ENCODE measurements at places on chromosomes 1 and 21.

DNA sequence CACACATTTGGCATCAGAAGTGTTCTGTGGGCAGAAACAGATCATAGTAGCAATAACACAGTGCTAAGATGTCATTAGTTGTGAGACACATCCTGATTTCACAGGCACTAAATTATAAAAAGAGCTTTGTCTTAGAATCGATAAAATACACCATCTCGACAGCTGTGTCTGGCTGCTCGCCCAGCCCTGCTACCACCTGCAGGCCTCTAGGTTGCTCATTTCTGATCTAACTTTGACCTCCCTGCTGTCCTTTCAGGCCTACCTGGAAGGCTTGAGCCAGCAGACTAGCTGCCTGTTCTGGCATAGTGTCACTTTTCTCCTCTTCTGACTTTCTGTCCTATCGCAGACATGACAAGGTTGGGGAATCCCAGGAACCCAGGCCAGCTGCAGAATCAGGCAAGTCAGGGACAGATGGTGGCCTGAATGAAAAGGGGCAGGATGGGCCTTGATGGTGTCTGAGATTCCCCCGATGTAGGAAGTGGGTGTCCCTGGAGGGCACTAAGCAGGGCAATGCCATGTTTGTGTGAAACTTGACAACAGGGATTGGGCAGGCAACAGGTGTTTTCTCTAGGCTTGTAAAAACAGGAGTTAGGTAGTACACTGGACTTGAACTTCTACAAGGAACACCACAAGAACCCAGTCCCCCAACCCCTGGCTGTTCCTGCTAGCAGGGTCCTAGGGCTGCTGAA lies 66.6 kb upstream of the RHOU start:
- DNase-seq, result no peak

GRCh38 chr1:174923820-174924219 lies 75.9 kb upstream of the CACYBP start:
- no peak for DNase-seq

DNA sequence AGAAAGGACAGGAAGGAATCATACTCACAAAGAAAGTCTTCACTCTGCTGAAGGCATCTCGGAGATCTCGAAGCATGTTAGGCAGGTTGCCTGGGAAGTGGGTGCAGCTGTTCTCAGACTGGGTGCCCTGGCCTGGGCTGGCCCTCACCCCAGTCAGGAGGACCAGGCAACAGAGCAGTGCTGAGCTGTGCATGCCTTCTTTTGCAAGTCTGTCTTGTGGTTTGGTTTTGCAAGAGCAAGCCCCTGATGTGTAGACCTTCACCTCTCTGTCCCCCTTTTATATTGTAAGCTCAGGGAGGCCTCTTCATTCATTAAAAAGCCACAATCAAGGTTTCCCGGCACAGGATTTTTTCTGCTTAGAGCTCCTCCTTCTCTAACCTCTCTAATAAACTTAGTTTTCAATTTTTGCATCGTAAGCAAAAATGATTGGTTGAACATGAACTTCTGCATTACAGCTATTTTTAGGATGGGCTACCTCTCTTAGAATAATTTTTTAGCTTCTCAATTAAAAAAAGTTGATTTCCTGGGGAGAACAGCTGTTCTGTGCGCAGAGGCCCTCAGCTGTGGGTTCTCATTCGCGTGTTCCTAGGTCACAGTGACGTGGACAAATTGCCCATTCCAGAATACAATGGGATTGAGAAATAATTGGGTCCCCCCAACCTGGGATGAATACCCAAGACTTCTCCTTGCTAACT lies at the start of gene IL10:
Gene IL10 (minus strand): TSS at position 252 of the 695 bp plus-strand sequence. CDS start 59 bp downstream, at position 193.
- DNase-seq, result no peak

DNA sequence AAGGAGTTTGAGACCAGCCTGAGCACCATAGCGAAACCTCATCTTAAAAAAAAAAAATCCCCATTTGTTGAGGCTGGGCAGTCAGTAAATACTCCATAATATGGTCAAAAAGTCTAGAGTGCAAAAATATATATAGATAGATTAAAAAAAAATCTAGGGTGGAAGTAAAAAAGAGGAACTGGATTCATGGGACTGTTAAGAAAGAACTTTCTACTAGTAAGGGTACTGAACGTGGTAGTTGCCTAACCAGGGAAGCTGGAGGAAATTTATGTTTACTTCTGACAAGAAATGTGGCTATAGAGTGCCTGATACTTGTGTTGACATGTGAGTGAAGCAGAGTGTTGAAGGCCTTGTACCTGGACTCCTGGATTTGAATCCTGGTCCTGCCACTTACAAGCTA lies 265.9 kb upstream of the FAM78B start:
- no peak for DNase-seq

DNA sequence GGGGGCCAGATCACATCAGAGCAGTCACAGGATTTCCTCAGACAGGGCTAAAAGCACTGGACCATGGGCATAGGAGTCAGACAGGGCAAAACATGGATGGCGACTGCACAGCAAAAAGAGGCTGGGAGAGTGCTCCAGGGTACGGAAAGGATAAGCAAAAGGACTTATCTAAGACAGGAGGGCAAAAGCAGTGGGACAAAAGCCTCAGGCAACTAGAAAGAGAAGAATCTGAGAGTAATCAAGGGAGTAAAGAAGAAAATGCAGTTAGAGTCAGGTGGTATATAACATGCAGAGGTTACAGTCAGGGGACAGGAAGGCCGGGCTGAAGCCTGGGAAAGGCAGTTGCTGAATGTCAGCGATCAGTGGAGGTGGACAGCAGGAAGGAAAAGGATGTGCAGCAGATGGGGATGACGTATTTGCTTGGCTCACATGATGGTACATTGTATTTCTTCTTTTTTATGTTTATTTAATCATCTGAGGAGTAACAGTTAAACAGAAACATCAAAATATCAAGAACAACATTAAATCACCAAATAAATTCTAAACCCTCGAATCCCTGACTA lies 63.1 kb upstream of the CNN3 start:
- no peak for DNase-seq

DNA sequence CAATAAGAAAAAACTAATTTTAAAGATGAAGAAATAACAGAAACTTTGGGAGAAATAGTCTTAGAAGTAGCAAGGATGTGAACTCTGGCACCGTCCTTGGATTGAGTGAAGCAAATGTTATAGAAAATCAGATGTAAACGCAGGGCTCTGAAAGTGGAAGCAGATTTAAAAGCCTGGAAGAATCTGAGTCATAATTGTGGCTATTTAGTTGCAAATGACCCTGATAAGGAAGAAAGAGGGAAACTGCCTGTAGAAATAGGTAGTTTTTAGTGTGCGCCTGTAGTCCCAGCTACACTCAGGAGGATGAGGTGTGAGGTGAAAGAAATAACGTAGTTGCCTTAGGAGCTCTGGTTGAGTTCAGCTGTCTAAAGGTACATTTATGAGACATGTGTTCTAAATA lies 101.0 kb downstream of the NGF start:
- DNase-seq, result no peak

GRCh38 chr1:15236321-15236721 lies 10.7 kb upstream of the FHAD1 start:
- DNase-seq, result no peak

GRCh38 chr1:67880056-67880601 lies 46.9 kb upstream of the GNG12 start:
- no peak for DNase-seq

- DNase-seq, result no peak
Measured at GRCh38 chr1:162605225-162605927, 26.9 kb upstream of the DDR2 start.

- DNase-seq, result no peak
Measured at GRCh38 chr1:236351875-236352573, 42.1 kb upstream of the EDARADD start.

All from CD4-positive, alpha-beta T cell treated with Interleukin-21 for 1 hour (primary cell).